Astrocyte of the spinal cord (primary cell): ENCODE measurements at places on chromosomes 6 and 20.
A peak's percentile ranks its signal among the peaks of the same experiment; 100 is the strongest.

- DNase-seq: no peak
Measured at GRCh38 chr6:33663727-33664449, 42.8 kb downstream of the ITPR3 start.

- no peak for DNase-seq
Measured at GRCh38 chr20:35295058-35295457, 2.8 kb upstream of the FAM83C start.

- peak; percentile 34 for DNase-seq
Measured at GRCh38 chr20:63942250-63942951, 13.8 kb downstream of the UCKL1 start.

- peak; percentile 14 for DNase-seq
Measured at GRCh38 chr20:20743511-20744169, 31.2 kb upstream of the RALGAPA2 start.

DNA sequence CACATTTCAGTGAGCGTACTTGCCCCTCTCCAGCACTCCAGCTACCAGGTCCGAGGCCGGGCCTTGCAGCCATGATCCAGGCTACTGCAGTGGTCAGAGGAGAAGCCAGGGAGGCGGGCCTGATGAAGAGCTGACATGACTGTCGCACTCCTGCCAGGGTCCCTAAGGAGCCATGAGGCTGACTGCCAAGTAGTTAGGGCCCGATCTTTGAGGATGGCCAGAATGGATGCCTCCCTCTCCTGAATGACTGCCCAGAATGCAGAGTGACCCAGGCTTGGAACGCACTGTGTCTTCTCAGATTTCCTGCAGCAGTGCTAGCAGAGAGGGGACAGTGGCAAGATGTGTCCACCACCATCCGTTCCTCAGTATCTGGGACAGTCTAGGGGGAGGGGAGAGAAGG is 24.7 kb upstream of the LRFN2 start:
- DNase-seq: no peak

GRCh38 chr6:106315765-106316374 is 9.7 kb downstream of the ATG5 start:
- DNase-seq: peak; percentile 23
